ENCODE measurements at places on chromosomes 3 and 15.
A peak's percentile ranks its signal among the peaks of the same experiment; 100 is the strongest.

DNA sequence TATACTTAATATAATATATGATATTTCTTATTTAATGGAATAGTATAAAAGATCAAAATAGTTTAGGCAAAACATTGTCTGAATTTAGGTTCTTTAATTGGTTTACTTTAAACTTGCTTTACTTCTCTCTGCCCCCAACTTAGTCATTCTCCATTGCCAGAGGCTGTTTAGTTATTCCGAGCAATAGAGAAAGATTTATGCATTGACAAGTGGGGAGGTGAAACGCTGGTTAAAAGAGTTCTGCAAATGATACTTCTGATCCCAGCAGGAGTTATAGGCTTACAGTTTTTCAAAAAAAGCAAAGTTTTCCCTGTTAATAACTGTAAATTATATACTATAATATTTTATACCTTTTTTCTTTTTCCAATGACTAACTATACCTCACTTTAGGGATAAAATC is 145.4 kb downstream of the EPHA3 start:
- no peak for DNase-seq

DNA sequence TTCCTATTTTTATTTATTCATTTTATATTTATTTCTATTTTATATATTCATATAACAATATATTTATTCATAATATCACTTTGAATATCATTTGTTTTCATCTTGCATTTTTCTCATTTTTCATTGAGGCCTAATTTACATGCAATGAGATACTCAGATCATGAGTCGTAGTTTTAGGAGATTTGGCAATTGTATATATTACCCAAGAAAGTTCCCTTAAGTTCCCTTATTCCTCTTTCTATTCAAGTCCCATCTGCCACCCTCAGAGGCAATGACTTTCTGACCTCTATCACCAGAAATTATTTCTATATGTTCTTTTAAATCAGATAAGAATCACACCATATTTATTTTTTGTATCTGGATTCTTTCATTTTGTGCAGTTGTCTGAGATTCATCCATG is 329.1 kb upstream of the TPRG1 start:
- DNase-seq, result no peak

DNA sequence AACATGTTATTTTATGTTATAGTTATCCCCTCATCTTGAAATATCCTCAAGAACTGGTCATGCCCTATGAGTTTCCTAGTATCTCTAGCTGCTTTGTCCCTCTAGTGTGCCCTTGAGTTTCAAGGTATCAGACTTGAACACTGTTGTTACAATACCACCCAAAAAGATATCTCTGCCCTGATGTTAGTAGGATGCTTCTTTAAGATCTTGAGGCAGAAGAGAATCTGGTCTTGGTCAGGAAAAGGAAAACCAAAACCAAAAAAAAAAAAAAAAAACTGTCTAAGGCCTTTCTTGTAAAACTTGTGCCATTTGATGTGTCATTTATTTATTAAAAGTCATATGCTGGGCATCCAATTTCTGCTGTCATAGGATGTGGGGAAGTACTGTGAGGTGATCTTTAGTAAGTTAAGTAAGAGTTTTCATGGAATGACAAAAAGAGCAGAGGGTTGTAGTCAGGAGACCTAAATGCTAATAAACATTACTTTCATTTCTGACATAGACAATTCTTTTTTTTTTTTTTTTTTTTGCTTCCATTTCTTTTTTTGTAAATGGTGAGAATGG is 229.7 kb downstream of the NECTIN3 start:
- DNase-seq, result no peak

GRCh38 chr3:124579641-124580040 is 150.6 kb upstream of the UMPS start:
- no peak for DNase-seq

- peak; percentile 16 for DNase-seq
Observed at GRCh38 chr3:161305095-161305991, 66.0 kb downstream of the SPTSSB start.

DNA sequence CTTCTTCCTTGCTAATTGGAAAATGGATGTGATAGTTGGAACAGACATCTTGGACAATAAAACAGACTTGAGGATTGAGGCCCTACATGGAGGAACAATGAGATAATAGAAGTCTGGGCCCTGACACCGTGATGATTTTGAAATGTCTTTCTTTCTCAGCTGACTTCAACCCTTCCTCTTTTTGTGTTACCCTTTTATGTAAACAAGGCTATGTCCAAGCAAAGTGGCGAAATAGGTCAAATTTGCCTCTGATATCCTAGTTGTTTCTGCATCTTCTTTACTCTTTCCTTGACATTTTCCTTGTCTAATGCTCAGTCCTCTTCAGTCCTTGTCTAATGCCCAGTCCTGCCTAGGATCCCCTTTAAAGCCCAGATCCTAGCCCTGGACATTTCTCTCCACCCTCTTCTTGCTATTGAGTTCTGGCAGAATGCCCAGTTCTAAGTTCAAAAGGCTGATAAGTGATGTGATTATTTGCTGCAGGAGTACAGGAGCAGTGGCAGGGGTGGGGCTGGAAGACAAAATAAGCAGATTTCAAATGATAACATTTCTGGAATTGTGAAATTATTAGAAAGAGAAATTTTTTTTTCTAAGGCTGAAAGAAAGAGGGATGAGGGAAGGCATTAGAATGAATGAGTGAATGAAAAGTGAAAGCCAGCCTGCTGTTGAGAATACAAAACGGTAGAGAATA is 6.5 kb upstream of the VPS8 start:
- no peak for DNase-seq

- peak; percentile 100 for DNase-seq
Observed at GRCh38 chr3:35664460-35664919, 25.2 kb downstream of the ARPP21 start.

DNA sequence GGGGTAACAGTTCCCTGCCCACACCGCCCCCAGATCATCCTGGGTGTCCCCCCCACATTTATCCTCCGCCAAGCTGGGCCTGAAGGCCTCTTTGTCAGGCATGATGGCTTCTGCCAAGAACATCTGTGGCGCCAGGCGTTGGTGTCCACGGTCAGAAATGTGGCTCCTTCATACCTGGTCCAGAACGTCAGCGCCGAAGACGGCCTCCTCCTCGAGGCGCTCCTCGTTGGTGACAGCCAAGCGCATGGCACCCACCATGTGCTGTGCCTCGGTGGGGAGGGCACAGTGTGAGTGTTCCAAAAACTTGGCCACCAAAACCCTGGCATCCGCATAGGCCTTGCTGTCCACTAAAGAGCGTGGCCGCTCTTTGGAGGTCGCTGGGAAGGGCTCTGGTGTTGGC is 146.5 kb downstream of the NSMCE3 start:
- DNase-seq, result no peak

- no peak for DNase-seq
Observed at GRCh38 chr3:143237077-143237627, 117.6 kb downstream of the CHST2 start.

- peak; percentile 81 for DNase-seq
Observed at GRCh38 chr3:122560680-122561079, 3.4 kb downstream of the PARP9 start.

GRCh38 chr3:79765911-79766310 is 1.9 kb downstream of the ROBO1 start:
- no peak for DNase-seq

- DNase-seq, result peak; percentile 81
Observed at GRCh38 chr3:41997702-41998550, 36.0 kb upstream of the ULK4 start.

DNA sequence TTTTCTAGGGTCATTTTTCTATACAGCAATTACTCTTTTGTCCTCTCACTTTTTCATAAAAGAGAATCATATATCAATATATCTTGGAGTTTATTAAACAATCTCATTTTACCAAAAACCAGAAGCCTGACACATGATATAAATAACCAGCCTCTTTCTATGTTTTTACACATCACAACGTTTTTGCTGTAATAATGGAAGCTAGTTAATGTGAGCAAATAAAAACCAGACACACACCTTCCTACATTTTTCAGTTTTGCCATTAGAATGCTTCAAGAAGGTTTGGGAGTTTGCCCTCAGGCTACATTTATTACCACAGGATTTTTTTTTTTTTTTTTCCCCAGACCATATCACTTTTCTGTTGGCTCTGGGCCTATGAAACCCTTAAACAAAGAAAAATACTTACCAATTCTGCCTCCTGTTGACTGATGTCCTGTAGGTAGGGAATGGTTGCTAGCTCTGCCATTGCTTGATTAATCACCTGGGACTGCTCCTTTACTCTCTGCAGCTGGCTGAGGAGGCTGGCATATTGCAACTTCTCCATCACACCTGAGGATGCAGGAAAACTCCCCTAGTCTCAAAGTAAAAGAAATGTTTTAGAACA is 165.5 kb downstream of the ECT2 start:
- no peak for DNase-seq

DNA sequence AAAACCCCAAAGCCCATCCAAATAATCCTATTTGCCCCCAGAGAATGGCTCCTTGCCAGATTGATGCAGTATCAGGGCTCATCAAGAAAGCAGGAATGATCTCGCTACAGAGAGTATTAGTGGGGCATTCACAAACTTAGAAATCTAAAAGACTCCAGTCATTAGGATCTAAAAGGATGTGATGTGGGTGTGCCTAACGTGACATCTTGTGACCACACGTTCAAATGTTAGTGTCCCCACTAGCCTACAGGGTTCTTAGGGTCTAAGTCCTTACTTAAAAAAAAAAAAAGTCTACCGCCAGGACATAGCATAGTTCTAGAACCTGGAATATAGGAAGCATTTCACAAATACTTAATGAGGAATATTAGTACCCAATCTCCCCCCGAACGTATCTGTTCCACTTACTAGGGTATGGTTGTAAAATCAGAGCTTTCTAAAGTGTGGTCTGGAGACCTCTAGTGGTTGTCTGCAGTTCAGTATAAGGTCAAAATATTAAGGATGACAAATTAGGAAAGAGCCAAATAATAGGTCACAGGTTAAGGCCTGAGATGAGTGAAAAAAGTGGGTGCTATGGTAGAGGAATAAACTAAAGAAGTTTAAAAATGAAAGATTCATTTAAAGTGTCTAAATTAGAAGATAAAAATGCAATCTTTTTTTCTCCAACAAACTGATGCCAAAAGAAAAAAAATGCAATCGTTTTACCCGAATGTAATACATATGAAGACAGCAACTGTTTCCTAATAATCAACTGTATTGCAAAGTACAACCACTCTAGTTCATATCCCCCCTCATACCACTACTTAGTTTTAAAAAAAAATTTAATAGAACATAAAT is 4.2 kb upstream of the CHRM5 start:
- peak; percentile 48 for DNase-seq

GRCh38 chr15:48976444-48977088 is 12.8 kb upstream of the SHC4 start:
- no peak for DNase-seq

Measured in myocyte (in vitro differentiated cells).